Astrocyte (in vitro differentiated cells and primary cell): ENCODE measurements at places on chromosomes 3 and 15. TPM values are rescaled to one million over a fixed set of nuclear protein-coding genes. Genes with fewer than 3 reads are reported as not detected.

- no peak for DNase-seq
- no peak overlapping the region for H3K27ac ChIP-seq
- H3K36me3 ChIP-seq = no peaks in the 10 kb centered on the region
- H3K4me3 ChIP-seq = no peak overlapping the region
- H3K4me1 ChIP-seq = peaks cover 10% of the 10 kb centered on the region
These were observed 30.7 kb downstream of the PLA1A start for GRCh38 chr3:119628390-119628789.

DNA sequence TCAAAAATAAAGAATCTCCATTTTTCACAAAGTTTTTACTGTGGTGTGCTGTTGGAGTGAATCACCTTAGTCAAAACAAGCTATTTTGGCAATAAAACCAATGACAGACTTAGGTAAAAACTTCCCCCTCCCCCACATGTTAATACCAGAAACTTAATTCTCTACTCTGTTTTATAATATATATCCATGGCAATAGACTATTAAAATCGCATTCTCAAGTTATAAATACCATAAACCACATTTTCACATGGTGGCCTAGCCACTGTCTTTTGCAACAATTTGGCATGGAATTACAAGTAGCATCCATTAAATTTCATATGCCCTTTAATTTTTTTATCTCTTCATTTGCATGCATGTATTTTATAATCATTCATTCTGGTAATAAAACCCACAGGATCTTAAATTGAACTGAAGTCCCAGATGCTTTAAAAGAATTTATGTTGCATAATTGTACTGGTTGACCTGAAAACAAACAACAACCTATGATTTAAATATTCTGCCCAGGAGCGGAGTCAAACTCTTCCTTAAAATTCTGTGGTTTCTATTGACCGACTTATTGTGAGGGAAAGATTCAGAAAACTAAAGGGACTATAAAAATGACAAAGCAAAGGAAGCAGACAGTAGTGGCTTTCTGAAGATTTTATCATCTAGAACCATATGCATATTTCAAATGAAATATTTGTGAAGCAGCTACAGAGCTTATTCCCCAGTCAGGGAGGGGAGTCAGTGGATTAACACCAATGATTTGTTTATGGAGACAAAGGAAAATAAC is 229.0 kb upstream of the TBL1XR1 start:
- no peak for DNase-seq
- no peak overlapping the region for H3K27ac ChIP-seq
- peaks cover 6% of the 10 kb centered on the region for H3K4me1 ChIP-seq
- no peak overlapping the region for H3K4me3 ChIP-seq

- H3K4me3 ChIP-seq = no peak overlapping the region
- H3K36me3 ChIP-seq = peaks cover 11% of the 10 kb centered on the region
- H3K27me3 ChIP-seq = no peaks in the 10 kb centered on the region
- H3K4me1 ChIP-seq = no peaks in the 10 kb centered on the region
These were observed 5.1 kb downstream of the CXCR6 start for GRCh38 chr3:45948311-45948781.

- no peak overlapping the region for H3K27ac ChIP-seq
- DNase-seq = no peak
- H3K4me1 ChIP-seq = no peaks in the 10 kb centered on the region
- H3K4me3 ChIP-seq = no peak overlapping the region
These were observed 7.7 kb upstream of the SEMA3F start for GRCh38 chr3:50147447-50147846.

DNA sequence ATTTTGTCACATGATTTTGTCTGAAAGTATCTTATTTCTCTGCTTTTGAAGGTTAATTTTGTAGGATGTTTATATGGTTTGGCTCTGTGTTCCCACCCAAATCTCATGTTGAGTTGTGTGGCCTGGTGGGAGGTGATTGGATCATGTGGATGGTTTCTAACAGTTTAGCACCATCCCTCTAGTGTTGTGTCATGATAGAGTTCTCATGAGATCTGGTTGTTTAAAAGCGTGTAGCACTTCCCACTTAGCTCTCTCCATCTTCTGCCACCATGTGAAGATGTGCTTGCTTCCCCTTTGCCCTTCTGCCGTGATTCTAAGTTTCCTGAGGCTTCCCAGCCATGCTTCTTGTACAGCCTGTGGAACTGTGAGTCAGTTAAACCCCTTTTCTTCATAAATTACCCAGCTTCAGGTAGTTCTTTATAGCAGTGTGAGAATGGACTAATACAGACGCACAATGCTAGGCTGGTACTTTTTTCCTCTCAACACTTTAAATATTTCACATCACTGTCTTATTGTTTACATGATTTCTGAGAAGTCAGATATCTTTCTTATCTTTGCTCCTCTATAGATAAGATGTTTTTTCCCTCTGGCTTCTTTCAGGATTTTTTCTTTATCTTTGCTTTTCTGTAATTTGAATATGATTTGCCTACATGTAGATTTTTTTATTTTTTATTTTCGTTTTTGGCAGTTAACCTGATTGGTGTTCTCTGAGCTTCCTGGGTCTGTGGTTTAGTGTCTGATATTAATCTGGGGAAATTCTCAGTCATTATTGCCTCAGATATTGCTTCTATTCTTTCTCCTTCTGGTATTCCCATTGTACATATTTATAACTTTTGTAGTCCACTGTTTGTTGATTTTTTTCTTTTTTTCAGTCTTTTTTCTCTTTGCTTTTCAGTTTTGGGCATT is 22.2 kb downstream of the BTD start:
- no peak overlapping the region for H3K27ac ChIP-seq
- no peaks in the 10 kb centered on the region for H3K27me3 ChIP-seq
- H3K4me3 ChIP-seq = no peak overlapping the region
- H3K4me1 ChIP-seq = no peaks in the 10 kb centered on the region

The PLCH1 gene
- total RNA-seq = 0.65 and 1.2 TPM in 2 replicates

The CILP gene
- total RNA-seq = 1.1 and 3.6 TPM in 2 replicates

The SEMA3G gene
- 0.09 and 0.26 TPM in 2 replicates for total RNA-seq
